ENCODE measurements at places on chromosomes 5 and 9.

- DNase-seq, result no peak
Measured at GRCh38 chr9:19640014-19640413, 148.8 kb downstream of the SLC24A2 start.

GRCh38 chr9:134617246-134617645 is 24.4 kb upstream of the COL5A1 start:
- peak; percentile 6 for DNase-seq

DNA sequence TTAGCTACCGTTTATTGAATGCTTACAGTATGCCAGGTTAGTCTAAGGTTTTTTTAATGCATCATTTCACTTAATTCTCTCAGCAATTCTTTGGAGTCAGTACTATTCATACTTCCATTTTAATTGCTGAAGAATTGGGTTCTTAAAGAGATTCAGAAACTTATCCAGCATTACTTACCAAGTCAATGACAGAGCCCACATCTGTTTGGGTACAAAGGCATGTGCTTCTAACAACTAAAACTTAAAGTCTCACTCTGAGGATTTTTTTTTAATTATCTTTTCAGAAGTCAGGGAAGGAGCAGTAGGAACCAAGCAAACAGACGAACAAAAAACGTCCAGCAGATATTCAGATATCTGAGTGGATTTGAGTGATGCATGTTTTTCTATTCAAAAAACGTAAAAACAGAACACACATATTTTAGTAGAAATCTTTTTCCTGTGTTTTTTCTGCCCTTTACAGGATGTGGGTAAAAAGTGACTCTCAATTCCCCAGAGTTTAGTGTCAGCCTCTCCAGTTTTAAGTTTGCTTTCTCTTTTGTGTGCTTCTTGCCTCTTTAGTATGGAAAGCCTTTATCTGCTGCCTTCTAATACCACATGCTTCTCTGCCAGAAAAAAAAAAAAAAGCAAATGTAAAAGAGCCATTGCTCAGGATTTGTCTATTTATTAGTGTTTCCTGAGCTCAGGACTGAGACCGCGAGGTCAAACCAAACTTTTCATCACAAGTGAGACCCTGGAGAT is 118.0 kb downstream of the PRKACG start:
- DNase-seq, result no peak

DNA sequence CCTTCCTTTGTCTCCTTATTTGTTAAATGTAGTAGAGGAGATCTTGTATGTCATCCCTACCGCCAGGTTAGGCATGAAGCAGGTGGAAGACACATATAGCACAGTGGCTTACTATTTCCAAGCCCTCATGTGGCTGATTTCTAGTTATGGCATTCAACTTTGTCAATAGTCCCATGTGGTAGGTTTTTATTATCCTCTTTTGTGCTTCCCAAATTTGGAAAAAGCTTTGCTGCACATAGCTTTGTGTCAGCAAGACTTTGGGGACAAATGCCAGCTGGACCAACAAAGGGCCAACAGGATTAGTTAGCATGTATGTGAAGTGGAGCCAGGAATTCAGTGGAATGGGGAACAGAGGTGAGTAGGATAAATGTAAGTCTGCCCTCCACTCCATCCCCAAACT is 276.3 kb downstream of the PSAT1 start:
- DNase-seq, result no peak

- DNase-seq, result no peak
Measured at GRCh38 chr5:86977190-86977589, 290.5 kb upstream of the RASA1 start.

- DNase-seq, result no peak
Measured at GRCh38 chr5:79227484-79228025, 8.4 kb upstream of the JMY start.

- DNase-seq, result no peak
Measured at GRCh38 chr5:125558466-125558865, 812.0 kb upstream of the ZNF608 start.

DNA sequence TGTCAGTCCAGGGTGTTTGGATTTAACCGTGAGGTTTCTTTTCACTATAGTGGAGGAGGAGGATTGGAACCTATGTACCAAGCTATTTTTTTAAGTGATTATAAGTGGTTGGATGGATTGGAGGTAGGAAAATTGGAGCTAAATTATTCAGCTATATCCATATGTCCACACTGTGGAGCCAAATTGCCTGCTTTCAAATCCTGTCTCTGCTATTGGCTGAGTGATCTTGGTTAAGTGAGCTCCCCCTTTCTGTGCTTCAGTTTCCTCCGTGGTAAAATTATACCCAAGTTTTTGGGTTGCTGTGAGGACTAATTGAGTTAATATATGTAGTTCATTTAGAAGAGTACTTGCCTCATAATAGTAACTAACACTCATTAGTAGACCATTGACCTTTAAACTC is 2.5 kb downstream of the CENPP start:
- DNase-seq, result no peak

Data from CD4-positive, alpha-beta T cell treated with Interleukin-4 for 1 hour (primary cell).